ENCODE measurements at places on chromosomes 1 and 21.

- DNase-seq: no peak
Measured at GRCh38 chr1:222045786-222046185, 303.9 kb upstream of the DUSP10 start.

GRCh38 chr1:204684206-204684570 is 1.4 kb downstream of the LRRN2 start:
- no peak for DNase-seq

DNA sequence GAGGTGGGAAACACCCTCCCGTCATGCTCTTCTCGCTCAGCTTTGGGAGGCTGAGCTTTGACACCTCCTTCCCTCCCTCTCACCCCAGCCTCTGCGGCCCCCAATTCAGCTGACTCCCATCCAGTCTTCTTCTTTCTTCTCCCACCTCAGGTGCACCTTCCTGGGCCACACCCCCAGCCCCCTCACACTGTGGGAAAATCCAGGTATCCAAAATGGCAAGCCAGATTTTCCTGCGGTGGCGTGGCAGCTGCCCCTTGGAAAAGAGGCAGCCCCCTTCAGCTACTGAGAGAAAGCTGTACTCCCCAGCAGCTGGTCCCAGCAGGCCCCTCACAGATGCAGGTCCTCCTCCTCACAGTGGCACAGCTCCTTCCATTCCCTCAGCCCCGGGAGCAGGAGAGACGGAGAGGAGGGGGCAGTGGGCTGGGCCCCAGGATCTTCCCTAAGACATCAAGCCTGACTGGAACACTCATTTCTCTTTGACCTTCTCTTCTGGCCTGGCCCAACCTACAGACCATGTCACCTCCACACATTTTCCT is 61.6 kb downstream of the OPTC start:
- DNase-seq: no peak

GRCh38 chr1:31443673-31444072 is 30.7 kb downstream of the SERINC2 start:
- no peak for DNase-seq

- DNase-seq: no peak
Measured at GRCh38 chr1:64405833-64406232, 64.1 kb upstream of the CACHD1 start.

- no peak for DNase-seq
Measured at GRCh38 chr1:177480741-177481305, 310.1 kb downstream of the BRINP2 start.

GRCh38 chr1:213539464-213539863 is 448.3 kb upstream of the PROX1 start:
- no peak for DNase-seq

DNA sequence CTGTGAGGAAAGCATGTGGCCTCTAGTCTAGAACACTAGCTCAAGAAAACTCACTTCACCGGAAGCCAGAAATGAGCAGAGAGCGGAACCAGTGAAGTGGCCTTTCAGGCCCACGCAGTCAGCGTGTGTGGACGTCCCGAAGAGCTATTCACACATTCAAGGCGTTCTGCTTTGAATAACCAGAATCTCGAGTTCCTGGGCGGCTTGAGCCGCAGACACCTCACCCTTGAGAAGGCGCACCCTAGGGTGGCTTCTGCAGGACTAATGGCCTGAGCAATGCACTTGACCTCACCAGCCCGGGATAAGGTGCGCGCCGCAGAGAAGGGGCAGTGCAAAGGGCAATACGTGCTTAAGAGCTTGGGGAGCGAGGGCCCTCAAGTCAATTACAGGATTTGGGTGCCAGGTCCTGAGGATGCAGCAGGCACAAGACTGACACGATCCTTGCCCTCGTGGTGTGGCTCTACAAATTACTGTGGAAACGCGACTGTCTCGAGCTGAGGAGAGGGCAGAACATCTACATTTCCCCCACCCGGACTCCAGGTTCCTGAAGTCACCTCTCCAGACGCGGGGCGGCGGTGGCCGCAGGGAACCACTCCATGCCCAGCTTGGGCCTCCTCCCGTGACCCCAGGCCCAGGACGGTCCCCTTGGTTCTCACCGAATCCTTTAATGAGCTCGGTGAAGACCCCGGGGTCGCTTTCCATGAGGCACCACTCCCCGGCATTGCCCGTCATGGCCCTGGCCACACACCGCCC is 455 bp downstream of the UCHL5 start:
- DNase-seq: no peak

Data from osteocyte (in vitro differentiated cells).